ENCODE measurements at places on chromosomes 3 and 15. TPM values are rescaled to one million over a fixed set of nuclear protein-coding genes. Genes with fewer than 3 reads are reported as not detected.

DNA sequence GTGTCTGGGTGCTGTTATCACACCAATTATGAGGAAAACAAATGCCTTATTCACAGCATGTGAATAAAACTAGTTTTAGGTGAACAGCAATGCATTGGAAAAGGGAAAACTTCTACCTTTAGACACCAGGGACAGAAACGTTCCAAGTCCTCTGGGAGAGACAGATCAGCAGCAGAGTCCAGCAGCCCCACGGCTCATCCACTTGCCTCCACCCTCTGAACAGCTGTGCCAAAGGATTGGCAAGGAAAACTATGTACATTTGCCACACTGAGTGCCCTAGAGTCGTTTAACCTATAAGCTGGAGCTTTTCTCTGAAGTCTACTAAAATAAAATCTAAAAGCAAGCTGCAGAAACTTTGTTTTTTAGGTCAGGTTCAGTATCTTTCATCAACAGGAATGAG is 107.7 kb upstream of the EIF1B start:
- H3K27ac ChIP-seq, result no peak overlapping the region
- peaks cover 5% of the 10 kb centered on the region for H3K4me1 ChIP-seq
- DNase-seq, result no peak
- no peak overlapping the region for H3K4me3 ChIP-seq

- H3K27ac ChIP-seq, result no peak overlapping the region
These were observed 199.1 kb downstream of the SI start for GRCh38 chr3:164879201-164879600.

DNA sequence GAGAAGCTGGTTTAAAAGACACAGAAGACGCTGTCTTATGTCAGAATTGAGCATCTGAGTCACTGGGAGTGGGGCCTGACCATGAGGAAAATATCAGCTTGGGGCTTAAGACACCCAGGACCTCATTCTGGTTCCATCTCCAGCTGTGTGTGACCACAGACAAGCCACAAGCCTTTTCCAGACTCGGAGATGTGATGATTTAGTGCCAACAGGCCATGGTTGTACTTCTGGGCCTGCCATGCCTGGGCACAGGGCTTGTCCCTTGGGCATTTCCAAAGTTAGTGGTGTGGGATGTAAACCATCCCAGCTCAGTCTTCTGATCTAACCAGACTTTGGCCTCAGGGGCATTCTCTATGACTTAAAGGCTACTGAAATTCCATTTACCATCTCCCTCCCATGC is 269.8 kb downstream of the RYR3 start:
- H3K27ac ChIP-seq, result peak overlapping the region; percentile 82
- peaks cover 16% of the 10 kb centered on the region for H3K4me1 ChIP-seq
- no peaks in the 10 kb centered on the region for H3K27me3 ChIP-seq
- H3K36me3 ChIP-seq, result no peaks in the 10 kb centered on the region

DNA sequence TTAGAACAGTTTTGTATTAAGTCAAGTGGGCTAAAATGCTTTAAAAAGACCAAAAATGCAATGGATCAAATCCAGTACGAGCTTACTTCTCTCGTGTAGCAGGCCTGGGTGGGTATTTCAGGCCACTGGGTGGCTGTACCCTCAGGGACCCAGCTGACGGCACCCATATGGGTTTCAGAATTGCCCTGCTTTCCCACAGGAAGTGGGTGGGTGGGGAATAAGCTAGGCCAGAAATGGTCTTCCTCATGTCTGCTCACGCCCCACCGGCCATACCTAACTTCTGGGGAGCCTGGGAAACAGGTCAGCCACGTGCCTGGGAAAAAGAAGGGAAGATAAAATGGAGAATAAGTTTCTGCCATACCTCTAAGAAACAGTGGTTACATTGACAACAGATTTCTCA is 20.3 kb downstream of the GPR160 start:
- H3K27ac ChIP-seq, result no peak overlapping the region
- no peaks in the 10 kb centered on the region for H3K36me3 ChIP-seq
- H3K27me3 ChIP-seq, result no peaks in the 10 kb centered on the region
- no peak overlapping the region for H3K4me3 ChIP-seq
- DNase-seq, result no peak

Gene WNT7A
- total RNA-seq, result not detected

GRCh38 chr15:67006083-67007065 is 59.0 kb upstream of the SMAD3 start:
- H3K36me3 ChIP-seq, result no peaks in the 10 kb centered on the region
- DNase-seq, result no peak
- H3K27ac ChIP-seq, result no peak overlapping the region
- H3K27me3 ChIP-seq, result no peaks in the 10 kb centered on the region

Measured in ovary (tissue), 10 donors.